ENCODE measurements at places on chromosomes 6 and 20.

DNA sequence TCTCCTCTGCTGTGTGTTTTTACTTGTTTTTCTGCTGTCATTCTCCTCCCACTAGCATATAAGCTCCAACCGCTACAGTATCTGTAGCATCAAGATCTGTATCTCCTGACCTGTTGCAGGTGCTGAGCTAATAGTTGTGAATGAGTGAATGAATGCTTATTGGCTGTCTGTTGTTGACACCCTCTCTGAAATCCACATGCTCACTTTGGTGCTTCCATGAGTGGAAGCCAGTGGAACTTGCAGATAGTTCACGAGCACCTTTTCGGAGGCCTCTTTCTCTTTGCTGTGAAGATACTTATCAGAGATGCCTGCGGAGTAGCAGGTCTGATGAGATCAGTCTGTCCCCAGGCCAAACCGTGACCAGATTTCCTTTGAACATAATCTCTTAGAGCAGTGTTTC is 117.3 kb downstream of the EYA2 start:
- DNase-seq, result no peak

- no peak for DNase-seq
These were observed 67.9 kb downstream of the CDYL start for GRCh38 chr6:4844108-4844507.

DNA sequence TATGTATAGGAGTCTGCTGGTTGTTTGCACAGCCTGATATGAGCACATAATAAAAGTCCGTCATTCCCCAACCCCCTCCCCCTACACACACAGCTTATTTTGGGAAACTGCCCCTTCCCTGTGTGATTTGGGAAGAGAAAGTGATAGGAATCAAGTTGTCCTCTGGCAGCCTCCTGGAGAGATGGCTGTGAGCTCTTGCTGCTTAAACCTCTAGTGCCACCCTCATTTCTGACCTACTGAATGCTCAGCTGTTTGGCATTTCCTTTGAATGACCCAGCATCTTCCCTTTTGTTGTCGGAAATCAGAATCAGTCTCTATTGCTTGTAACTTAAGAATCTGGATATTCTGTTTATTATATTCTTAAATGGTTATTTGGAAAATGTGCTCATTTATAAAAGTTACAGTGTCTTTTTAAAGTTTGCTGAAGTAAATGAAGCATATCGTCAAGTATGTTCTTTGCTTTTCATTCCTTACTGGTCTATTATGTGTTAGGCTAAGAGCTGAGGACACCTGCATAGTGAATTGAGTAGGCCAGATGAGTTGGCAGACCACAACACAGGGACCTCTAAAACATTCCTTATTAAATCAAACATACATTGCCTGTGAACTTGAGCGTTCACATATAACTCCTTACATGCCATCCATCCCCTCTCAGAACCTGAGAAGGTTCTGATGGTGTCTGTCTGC is 5.5 kb downstream of the RWDD2A start:
- no peak for DNase-seq

DNA sequence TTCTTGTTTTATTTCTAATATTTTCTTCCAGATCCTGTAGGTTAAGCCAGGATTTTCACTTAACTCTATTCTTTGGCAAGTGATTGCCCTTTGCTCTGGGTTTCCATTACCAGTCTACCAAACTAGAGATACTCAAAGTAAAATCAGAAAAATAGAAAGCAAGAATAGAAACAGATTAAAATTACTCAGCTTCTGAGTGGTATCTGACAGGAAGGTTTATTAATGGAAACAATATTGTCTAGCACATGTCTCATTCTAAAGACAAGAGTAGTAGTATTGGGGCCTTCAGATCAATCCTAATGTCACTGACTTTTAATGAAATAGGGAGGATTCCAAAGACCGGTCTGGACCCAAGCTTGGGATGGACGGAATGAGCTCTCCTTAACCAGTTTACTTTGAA is 72.3 kb downstream of the SIM1 start:
- DNase-seq, result no peak

DNA sequence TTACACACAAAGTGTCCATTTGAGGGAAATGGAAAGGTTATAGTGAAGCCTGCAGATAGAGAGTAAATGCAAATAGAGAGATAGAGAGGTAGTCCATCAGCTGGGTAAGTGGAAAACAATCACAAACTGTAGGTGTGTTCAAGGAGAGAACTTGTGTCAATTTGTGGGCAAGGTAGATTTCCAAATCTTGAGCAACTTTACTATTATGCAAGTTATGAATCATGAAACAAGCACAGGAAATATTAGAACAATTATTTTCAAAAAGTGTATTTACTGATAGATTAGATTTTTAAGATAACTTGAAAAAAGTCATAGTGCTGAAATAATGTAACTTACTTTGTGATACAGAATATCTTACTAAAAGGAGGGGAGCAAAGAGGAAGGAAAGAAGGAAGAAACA is 792.9 kb downstream of the EYS start:
- no peak for DNase-seq

- DNase-seq, result no peak
These were observed 191.2 kb upstream of the RREB1 start for GRCh38 chr6:6916598-6916997.

- DNase-seq, result no peak
These were observed 381.7 kb upstream of the POU3F2 start for GRCh38 chr6:98452685-98453084.

GRCh38 chr6:12293235-12293930 is 3.2 kb downstream of the EDN1 start:
- DNase-seq, result no peak

DNA sequence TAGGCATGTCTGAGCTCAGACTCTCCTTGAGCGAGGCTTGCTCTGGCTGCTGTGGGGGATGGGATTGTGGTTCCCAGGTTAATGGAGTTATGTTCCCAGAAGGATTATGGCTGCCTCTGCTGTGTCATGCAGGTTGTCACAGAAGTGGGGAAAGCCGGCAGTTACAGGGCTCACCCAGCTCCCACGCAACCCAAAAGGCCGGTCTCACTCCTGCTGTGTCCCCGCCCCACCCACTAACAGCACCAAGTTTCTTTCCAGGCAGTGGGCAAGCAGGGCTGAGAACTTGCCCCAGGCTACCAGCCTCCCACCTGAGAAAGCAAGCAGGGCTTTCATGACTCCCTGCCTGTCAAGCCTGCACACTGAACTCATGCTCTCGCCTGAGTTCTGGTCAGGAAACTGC is 750.5 kb downstream of the FRK start:
- no peak for DNase-seq

DNA sequence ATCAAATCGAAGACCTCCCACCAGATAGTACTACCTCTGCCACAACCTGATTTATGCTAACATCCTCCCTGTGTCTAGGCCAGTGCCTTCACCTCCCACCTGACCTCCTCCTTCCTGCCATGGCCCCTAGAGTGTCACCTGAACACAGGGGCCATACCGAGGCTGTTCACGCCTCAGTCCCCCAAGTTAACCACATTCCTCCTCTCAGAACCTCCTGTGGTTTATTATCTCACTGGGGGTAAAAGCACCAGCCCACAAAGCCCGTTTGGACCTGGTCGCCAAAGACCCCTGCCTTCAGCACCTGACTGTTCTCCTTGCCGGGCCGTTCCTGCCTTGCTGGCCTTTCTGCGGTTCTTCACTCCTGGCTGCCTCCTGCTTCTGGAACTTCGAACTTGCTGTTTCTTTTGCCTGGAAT is 13.7 kb downstream of the MAS1 start:
- no peak for DNase-seq

DNA sequence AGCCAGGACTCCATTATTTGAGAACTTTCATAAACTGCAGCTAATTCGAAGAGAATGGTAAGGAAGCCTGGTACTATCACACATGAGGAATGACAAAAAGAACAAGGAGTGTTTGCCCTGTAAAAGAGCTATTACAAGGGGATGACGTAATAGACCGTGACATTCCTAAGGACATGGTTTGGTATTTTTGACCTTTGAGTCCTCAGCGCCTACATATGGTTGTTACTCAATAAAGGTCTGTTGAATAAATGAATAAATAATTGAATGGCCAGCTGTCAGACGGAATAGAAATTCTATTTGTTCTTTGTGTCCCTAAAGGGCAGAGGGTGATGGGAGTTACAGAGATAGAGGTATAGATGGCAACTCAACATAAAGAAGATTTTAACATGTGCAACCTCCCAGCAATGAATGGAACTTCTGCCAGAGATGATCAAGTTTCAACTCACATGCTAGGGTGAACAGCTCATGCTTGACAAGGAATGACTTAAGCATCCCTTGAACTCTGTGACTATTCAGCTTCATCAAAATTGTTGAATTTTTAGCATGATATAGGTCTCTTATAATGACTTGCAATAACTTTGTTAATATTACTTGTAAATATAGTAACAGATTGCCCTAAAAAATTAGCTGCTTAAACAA is 115.4 kb downstream of the TENT5A start:
- DNase-seq, result no peak

DNA sequence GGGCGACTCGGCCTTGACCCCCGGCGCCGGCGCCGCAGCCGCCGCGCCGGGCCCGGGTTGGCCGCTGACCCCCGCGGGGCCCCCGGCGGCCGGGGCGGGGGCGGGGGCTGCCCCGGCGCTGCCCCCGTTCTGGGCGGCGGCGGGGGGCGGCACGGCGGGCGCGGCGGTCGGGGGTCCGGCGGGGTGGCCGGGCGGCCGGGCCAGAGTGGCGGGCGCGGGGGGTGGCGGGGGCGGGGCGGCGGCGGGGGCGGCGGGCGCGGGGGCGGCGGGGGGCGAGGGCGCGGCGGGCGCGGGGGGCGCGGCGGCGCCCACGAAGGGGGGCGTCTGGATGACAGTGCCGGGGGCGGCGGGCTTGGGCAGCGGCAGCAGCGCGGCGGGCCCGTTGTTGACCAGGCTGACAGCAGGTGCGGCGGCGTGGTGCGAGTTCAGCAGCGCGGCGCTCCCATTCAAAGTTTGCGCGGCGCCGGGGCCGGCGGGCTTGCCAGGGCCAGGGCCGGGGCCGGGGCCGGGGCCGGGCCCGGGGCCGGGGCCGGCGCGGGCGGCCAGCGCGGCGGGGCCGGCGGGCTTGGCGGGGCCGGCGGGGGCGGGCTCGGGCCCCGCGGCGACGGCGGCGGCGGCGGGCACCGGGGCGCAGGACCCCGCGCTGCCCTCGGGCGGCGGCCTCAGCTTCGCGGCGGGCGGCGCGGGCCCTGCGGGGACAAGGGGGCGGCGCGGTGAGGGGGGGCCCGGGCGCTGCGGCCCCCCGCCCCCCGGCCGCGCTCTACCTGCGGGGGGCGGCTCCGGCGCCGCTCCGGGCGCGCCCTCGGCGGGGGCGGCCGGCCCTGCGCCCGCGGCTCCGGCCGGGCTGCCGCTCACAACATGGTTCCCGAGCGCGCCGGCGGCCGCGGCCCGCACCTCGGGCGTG is 659 bp downstream of the TAF4 start:
- DNase-seq, result no peak

GRCh38 chr6:54156650-54157250 is 45.5 kb downstream of the MLIP start:
- DNase-seq, result no peak

DNA sequence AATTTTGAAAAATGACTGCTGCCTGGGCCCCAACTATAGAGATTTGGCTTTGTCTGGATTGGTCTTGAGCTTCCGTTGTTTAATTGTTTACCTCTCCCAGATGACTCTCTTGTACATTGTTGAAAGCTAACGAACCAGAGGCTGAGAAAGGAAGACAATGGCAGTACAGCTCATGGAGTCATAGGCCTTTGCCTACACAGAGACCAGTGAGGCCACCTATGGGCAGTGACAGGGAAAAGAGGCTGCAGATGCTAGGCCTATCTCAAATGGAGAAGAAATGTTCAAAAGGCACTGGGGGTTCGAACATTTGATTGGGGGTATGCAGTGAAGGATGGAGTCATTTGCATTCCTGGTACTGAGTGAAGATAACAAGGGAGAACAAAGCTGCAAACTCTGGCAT is 29.1 kb downstream of the OPN5 start:
- no peak for DNase-seq

DNA sequence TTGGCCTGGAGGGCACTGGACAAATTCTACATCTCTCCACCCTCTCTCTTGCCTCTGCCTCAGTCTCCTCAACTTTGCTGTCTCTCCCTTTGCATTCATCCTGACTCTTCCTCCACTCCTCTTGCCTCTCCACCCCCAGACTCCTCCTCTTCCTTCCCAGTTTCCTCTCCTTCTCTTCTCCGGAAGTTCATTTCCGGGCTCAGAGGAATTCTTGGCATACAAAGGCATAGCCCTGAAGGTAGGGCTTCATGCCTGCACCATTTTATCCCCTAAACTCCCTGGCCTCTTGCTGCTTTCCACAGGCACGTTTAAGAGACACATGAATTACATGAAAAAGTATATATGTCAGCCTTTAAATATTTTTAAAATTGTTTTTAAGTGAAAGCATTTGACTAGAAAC is 10.6 kb downstream of the BFSP1 start:
- no peak for DNase-seq

DNA sequence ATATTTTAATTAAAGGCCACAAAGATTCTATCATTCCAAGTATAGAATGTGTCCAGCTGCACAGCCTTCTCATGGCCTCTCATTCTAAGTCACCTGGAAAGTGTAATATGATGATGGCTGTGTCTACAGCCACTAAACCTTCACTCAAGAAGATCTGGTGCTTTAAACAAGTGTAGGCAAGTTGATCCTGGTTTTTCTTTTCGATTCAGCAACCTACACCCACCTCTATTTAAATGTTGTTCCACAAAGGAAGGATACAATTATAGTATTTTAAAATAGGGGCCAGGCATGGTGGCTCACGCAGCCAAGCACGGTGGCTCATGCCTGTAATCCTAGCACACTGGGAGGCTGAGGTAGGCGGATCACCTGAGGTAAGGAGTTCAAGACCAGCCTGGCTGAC is 25.5 kb upstream of the DST start:
- DNase-seq, result no peak

DNA sequence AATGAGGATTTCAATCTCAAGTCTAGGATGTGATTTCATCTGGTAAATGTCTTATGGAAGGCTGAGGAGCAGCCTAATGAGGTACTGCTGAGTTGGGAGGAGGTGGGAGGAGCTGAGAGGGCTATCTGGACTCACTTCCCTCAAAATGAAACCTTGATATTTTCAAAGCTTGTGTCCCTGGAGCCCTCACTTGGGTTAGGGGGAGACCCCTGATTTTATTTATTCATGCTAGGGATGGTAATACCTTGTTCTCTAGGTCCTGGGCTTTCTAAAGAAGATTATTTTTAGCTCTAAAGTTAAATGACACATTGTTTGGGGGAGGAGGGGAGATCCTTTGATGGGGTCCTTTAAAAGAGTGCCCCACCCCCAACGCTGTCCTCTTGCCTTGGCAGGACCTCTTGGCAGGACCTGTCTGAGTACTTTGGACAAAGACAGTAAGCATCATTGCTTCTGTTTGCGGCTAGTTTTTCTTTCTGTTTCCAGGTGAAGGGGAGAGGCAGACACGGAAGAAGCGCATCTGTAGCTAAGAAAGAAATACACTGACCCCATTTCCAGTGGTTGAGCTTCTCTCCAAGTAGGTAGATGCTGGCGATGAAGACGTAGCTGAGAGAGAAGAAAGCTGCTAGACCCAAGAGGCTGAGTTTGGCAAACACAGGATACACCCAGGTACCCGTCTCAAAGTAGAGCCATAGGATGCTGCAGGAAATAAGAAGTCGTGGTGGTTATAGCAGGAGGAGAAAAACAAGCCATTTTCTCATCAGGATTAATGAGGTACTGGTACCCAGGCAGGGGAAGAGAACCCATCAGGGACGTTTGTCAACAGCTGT is 55.6 kb downstream of the ADTRP start:
- no peak for DNase-seq

- DNase-seq, result no peak
These were observed 214.5 kb upstream of the ARID1B start for GRCh38 chr6:156562636-156563035.
